ENCODE measurements at places on chromosomes 7 and 10.

DNA sequence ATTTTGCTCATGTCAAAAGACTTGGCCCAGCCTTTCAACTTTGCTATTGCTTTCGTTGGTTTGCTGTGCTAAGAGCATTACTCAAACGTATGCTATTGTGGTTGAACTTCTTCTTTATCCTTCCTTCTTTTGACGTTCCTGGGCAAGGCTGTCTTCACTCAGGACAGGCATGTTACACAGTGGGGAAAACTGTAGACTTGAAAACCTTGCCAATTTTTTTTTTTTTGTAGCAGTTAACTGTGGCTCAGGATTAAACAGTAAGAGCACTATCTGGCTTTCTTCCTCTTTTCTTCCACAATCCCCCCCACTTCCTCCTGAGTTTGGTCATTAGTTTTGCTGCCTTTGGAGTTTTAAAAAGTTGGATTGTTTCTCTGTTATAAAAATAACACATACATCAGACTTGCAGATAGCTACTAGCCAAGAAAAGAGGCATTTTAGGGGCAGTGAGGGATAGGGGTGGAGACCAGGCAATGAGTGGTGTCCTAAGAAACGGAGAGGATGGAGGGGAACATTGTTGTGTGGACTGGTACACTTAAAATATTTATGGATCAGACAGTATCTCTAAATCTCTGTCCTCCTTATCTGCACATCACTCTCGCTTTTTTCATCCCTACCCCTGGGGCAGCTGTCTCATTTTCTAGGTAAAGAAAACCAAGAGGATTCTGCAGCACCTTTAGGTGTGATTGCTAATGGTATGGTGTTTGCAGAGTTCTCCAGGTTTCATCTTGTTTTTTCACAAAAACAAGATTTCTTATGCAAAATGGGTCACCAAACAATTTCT lies 181.7 kb downstream of the LRMDA start:
- DNase-seq, result no peak

DNA sequence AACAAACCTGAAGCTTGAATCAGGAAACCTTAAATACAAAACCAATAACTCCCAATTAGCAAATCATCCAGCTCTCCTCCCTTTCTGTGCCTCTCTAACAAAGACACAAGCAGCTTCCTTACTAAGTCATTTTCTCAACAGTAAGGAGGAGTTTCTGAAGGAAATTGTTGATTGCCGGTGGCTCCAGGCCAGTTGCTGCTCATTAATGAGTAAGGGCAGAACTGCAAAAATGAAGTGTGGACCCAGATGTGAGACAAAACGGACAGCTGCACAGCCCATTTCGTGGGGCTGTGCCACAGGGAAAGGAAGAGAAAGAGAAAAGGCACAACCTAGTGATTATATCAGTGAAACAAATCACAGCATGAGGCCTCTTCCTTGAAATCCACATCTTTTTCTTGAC lies 42.8 kb upstream of the RHOBTB1 start:
- no peak for DNase-seq

GRCh38 chr7:135333200-135333599 lies 99.6 kb downstream of the STRA8 start:
- no peak for DNase-seq

DNA sequence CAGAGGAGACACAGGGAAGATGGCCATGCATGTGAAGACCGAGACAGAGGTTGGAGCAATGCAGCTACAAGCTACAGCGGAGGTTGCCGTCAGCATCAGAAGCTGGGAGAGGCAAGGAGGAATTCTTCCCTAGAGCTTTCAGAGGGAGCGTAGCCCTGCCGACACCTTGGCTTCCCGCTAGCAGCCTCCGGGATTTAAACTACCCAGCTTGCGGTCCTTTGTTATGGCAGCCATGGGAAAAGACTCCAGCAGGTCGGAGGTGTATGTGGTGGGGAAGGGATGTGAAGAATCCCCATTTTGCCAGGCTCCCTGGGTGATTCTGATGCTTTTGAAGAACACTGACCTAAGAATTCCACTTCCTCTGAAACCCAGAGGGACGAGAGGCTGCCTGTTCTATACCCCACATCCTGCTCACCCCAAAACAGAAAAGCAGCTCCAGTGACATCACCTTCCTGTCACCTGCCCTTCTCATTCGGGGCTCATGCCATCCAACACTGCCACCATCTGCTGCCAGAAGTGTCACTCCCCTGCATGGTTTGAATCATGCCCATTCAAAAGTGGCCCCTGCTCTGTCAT lies 3.3 kb upstream of the SEPHS1 start:
- no peak for DNase-seq

DNA sequence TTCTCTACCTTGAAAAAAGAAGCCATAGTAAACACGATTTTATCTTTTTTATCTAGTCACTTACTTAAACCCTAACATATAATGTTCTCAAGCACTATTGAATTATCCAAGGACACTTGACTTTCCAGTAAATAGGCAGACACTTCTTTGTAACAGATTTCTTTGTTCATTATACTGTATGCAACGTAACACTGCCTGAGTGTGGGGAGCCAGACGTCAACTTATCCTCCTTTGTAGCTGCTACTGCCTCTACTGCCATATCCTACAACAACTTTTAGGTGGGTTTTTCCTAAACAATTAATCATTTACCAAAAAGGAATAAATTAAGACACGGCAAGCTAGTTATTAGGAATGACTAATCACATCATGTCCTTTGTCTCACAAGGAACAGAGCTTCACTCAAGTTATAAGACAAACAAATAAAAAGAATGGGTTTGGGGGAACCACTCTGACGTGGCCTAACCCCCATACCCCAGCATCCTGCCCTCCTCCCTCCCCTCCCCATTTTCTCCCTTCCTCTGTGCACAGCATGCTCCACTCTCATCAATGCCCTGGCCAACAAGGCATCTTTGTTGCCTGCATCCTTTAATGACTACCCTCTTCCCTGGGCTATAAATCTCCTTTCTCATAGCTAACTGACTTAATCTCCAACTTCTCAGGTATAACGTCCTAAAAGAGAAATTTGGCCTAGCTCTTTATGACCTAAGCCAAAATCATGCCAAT lies 43.3 kb downstream of the DOCK4 start:
- DNase-seq, result no peak

DNA sequence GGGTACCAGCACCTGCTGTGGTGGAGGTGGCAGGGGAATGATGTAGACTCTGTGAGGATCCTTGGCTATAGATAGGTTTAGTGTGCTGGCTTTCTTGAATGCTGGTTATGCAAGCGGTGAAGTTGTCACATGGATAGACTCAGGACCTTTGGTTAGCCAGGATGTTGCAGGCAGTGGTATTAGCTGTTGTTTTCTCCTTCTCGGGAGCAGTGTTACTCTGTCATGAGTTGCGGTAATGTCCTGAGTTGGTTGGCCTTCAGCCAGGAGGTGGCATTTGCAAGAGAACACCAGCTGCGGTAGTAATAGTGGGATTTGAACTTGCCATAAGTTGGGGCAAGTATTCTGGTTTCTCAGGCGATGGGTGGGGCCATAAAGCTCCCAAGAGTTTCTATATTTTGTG lies 10.8 kb downstream of the AGK start:
- no peak for DNase-seq

GRCh38 chr7:121187676-121188075 lies 141.1 kb upstream of the WNT16 start:
- DNase-seq, result no peak

DNA sequence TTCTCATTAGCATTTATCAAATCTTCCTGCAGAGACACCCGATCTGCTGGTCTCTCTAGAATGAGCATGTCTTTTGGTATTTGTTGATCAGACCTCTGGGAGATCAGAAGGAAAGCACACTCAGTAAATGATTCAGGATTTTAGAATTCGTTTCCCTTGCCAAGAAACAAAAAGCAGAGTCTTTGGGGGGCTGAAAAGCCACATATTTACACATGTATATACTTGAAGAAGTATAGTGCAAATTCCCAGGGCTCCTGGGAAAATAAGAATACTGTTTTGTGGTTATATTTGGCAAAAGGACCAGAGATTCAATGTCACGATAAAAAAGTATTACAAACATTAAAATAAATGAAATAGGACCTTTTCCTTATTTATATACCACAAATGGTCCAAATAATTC lies 100.2 kb downstream of the AGMO start:
- DNase-seq, result no peak

- no peak for DNase-seq
Observed at GRCh38 chr7:105022458-105022857, 8.5 kb downstream of the KMT2E start.

DNA sequence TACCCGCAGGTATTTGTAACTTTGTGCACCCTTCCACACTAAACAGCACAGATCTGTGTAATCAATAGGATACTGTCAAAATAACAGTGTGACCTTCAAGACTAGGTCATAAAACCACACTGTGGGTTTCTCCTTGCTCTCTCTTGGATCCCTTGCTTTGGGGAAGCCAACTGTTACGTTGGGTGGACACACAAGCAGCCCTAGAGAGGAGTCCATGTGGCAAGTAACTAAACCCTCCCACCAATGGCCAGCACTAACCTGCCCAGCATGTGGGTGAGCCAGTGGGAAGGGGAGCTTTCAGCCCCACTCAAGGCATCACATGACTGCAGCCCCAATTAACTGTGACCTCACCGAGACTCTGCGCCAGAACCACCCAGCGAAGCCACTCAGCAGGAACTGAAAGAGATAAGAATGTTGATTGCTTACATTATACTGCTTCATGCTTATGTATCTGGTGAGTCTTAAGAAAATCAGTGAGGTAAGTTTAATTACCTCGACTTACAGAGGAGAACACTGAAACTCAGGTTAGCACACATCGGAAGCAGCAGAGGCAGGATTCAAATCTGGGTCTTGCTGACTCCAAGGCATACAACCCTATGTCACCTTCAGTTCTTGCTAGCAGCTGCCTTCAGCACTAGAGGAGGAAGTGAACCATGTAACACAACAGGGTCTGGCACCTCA lies 9.4 kb upstream of the ZC3HAV1 start:
- DNase-seq, result no peak

DNA sequence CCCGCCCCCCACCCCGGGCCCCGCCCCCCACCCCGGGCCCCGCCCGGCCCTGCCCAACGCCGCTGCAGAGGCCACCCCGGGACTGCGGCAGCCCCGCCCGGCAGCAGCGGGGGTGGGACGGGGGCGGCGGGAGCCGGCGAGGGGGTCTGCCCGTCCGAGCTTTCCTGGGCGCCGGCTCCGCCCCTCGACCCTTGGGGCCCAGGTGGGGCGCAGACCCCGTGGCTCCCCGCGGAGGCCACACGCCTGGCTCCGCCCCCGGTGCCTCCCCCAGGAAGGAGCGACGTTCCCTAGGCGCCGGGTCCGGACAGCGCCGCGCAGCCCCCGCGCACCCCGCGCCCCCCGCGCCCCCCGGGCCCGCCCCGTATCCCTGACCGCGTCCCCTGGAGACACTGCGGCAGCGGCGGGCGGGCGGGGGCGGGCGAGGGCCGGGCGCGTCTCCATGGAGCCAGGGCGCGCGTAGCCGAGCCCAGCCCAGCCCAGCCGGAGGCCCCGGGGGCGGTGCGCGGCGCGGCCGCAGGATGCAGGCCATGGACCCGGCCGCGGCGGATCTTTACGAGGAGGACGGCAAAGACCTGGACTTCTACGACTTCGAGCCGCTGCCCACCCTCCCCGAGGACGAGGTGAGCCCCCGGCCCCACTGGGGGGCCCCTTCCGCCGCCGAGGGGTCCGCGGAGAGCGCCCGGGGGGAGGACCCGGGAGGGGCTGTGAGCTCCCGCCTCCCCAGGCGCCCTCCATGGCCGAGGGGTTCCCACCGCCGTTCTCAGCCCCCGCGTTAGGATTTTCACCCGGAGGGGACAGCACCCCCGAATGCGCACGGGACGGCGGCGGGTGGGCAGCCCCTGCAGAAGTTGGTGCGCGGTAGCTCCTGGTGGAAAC lies at the start of gene KNDC1:
Gene KNDC1, plus strand, starts transcription at position 270 of the 876 bp plus-strand sequence. Its CDS starts 249 bp downstream, at position 519.
- DNase-seq, result no peak

DNA sequence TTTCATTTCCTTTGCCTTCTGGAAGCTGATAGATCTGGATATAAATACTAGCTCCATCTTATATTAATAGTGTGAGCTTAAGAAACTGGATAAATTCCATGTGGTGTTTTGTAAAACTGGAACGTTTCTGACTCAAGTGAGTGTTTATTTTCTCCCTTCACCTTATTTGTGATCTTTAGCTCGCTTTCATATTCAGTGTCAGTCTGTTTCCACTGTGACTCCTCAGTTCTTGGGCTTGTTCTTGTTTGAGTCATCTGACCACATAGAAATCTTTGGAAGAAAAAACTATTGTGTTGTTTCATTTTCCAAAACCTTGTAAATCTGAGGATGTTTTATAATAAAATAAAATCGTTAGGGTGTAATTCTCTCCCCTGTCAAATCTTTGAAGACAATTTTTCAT lies 186.4 kb downstream of the POLR1F start:
- no peak for DNase-seq

GRCh38 chr7:153400735-153401593 lies 641.4 kb downstream of the ACTR3B start:
- DNase-seq, result no peak

- no peak for DNase-seq
Observed at GRCh38 chr7:14321947-14322346, 332.5 kb upstream of the ETV1 start.

GRCh38 chr7:7577888-7578287 lies 11.2 kb downstream of the MIOS start:
- DNase-seq, result no peak

GRCh38 chr7:95490231-95490762 lies 4.6 kb downstream of the ASB4 start:
- no peak for DNase-seq

DNA sequence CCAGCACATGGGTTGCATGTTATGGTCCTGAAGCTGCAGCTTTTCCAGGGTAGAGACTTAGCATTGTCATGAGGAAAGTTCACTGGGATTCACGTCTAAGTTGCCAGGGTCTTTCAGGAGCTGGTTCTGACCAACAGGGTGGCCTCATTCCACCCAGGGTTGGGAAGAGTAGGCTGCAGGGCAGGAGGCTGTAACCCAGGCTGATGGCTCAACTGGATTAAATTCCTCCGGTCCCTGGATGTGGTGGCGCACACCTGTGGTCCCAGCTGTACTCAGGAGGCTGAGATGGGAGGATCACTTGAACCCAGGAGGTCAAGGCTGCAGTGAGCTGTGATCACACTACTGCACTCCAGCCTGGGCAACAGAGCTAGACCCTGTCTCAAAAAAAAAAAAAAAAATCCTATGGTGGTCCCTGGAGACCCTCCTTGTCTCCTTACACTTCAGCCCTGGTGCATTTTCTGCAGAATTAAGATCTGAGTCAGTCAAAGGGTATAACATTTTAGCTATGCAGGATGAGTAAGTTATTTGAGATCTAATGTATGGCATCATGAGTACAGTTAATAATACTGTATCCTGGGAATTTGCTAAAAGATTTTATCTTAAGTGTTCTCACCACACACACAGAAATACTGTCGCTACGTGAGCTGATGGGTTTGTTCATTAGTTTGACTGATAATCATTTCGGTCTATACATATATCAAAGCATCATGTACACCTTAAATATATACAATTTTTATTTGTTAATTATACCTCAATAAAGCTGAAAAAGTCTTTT lies 44.0 kb downstream of the ASB13 start:
- DNase-seq, result no peak
